CD4-positive, alpha-beta memory T cell (primary cell): ENCODE measurements at places on chromosomes 4 and X. TPM values are rescaled to one million over a fixed set of nuclear protein-coding genes. Genes with fewer than 3 reads are reported as not detected.

The SCARB2 gene
- total RNA-seq = 23.3 TPM

The VMA21 gene
- 29.9 TPM for total RNA-seq

The PPP1R2C gene
- not detected for total RNA-seq

The AMTN gene
- total RNA-seq = not detected

The CXorf49 gene
- total RNA-seq = not detected

The PCYT1B gene
- not detected for total RNA-seq

The GNRHR gene
- not detected for total RNA-seq

The AFF2 gene
- total RNA-seq = 0.90 TPM

The HGFAC gene
- not detected for total RNA-seq

The LNX1 gene
- not detected for total RNA-seq

The CC2D2A gene
- 0.22 TPM for total RNA-seq

The DCAF8L2 gene
- not detected for total RNA-seq

The SLC9B1 gene
- total RNA-seq = 5.2 TPM

DNA sequence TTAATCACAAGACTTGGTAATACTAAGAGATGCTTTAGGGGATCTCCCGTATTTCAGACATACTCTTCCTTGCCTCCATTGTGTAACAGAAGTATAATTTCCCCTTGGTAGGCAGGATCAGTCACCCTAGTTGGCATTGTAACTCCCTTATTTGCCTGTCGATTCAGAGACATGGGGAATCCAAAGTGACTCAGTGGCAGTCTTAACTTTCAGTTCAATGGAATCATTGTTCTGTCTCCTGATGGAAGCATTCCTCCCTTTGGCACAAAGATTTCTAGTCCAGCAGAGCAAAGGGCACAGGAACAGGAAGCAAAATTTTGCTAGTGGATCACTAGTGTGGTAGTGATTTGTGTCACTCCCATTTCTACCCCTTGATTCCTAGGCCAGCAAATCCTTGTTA lies 80.4 kb downstream of the DCUN1D4 start:
- no peak for DNase-seq
- H3K4me1 ChIP-seq = no peaks in the 10 kb centered on the region

- no peak overlapping the region for H3K27ac ChIP-seq
- no peaks in the 10 kb centered on the region for H3K27me3 ChIP-seq
- H3K4me3 ChIP-seq = no peak overlapping the region
- no peaks in the 10 kb centered on the region for H3K4me1 ChIP-seq
- H3K36me3 ChIP-seq = no peaks in the 10 kb centered on the region
These were observed 13.0 kb upstream of the TBC1D9 start for GRCh38 chr4:140769209-140769608.

DNA sequence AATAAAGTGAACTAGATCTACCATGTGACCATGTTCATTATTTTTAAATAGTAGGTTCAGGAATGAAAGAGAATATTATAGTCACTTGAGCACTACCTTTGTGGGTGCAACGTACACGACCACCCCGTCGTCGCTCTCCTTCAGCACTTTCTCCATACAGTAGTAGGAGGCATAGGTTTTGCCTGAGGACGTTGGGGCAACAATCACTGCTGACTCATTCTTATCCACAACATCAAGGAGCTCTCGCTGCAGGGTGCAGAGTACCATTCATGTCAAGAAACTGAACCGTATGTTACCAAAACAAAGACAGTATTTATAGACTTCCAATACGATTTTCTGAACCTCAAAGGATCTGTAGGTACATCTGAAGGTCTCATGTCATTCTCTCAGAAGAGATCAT lies 44.7 kb downstream of the DDX60 start:
- no peaks in the 10 kb centered on the region for H3K27me3 ChIP-seq
- H3K27ac ChIP-seq = no peak overlapping the region
- H3K4me1 ChIP-seq = no peaks in the 10 kb centered on the region

GRCh38 chr4:26839534-26839951 lies 21.1 kb upstream of the STIM2 start:
- no peak for DNase-seq
- H3K27me3 ChIP-seq = no peaks in the 10 kb centered on the region
- H3K4me1 ChIP-seq = peaks cover 7% of the 10 kb centered on the region
- no peak overlapping the region for H3K4me3 ChIP-seq

- DNase-seq = no peak
- H3K36me3 ChIP-seq = no peaks in the 10 kb centered on the region
- H3K4me3 ChIP-seq = no peak overlapping the region
- no peaks in the 10 kb centered on the region for H3K27me3 ChIP-seq
- no peaks in the 10 kb centered on the region for H3K4me1 ChIP-seq
These were observed 76.0 kb downstream of the TEX13C start for GRCh38 chrX:125395626-125396025.

DNA sequence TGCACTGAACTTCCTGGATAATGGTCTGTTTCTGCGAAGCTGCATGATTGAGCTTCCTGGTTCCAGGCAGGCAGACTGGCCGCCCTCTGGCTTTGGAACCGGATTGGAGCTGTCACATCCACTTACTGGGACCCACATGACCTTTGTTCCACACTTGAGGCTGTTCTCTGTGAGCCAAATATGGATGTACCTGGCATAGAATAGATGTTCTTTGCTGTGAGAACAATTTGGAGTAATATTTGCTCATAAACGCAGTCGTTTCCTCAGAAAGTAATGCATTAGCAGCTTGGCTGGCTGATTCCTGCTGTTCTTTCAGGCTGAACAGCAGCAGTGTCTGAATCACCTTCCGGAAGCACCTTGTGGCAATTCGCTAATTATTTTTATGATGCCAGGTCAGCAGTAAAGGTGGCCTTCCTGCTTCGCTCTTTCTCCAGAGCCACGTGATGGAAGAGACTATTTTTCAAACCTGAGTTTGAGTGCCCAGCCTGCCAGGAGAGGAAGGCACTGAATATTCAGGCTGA lies 78.1 kb upstream of the BOD1L1 start:
- no peaks in the 10 kb centered on the region for H3K27me3 ChIP-seq
- no peak overlapping the region for H3K27ac ChIP-seq
- H3K4me1 ChIP-seq = no peaks in the 10 kb centered on the region

DNA sequence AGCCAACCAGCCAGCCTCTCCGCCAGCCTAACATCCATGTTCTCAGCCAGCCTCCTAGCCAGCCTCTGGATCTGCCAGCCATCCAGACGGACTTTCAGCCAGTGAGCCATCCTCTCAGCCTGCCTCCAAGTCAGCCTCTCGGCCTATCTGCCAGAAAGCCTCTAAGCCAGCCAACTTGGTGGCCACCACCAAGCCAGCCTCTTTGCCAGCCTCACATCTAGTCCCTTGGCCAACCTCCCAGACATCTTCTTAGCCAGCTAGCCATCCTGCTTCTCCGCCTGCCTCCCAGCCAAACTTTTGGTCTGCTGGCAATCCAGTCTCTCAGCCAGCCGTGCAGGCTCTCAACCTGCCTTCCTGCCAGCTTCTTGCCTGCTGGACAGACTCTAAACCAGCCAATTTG lies 16.4 kb upstream of the ARAP2 start:
- H3K27me3 ChIP-seq = no peaks in the 10 kb centered on the region
- DNase-seq = no peak
- peaks cover 12% of the 10 kb centered on the region for H3K4me1 ChIP-seq
- H3K36me3 ChIP-seq = no peaks in the 10 kb centered on the region

- H3K36me3 ChIP-seq = no peaks in the 10 kb centered on the region
- H3K4me1 ChIP-seq = peaks cover 72% of the 10 kb centered on the region
- peak; percentile 14 for DNase-seq
- no peak overlapping the region for H3K4me3 ChIP-seq
- H3K27ac ChIP-seq = peak overlapping the region; percentile 15
- no peaks in the 10 kb centered on the region for H3K27me3 ChIP-seq
These were observed 4.1 kb downstream of the AFF1 start for GRCh38 chr4:86938771-86939520.

DNA sequence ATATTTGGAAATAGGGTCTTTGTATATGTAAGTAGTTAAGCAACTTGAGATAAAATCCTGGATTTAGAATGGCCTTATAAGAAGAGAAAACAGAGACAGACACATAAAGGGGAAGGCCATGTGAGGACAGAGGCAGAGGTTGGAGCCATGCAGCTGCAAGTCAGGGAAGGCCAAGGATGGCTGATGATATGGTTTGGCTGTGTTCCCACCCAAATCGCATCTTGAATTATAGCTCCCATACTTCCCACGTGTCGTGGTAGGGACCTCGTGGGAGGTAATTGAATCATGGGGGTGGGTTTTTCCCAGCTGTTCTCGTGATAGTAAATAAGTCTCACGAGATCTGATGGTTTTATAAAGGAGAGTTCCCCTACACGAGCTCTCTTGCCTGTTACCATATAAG lies 76.3 kb downstream of the STK32B start:
- no peaks in the 10 kb centered on the region for H3K4me1 ChIP-seq
- H3K36me3 ChIP-seq = no peaks in the 10 kb centered on the region
- no peak for DNase-seq
- H3K27me3 ChIP-seq = no peaks in the 10 kb centered on the region

DNA sequence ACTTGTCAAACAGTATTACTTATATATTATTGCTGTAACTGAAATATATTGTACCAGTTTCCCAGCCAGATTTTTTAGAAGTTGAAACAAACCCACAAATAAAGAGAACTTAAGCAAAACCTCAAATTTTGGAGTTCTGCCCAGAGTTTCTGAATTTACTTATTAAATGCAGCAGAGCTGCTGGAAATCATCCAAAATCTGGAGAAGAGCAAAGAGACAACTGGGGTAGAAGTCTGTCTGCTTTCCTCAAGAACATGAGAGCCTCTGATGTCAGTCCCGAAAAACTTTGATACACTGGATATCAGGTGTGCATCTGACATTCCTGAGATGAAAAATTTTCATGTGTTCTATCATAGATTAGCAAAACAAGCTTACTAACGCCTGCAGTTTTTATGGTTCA lies 325.9 kb downstream of the NR3C2 start:
- H3K4me3 ChIP-seq = no peak overlapping the region
- DNase-seq = no peak
- H3K4me1 ChIP-seq = no peaks in the 10 kb centered on the region
- no peak overlapping the region for H3K27ac ChIP-seq
- peaks cover 4% of the 10 kb centered on the region for H3K36me3 ChIP-seq

- H3K36me3 ChIP-seq = no peaks in the 10 kb centered on the region
- peak; percentile 81 for DNase-seq
- peaks cover 31% of the 10 kb centered on the region for H3K4me1 ChIP-seq
- peak overlapping the region; percentile 44 for H3K27ac ChIP-seq
- H3K4me3 ChIP-seq = no peak overlapping the region
These were observed 200.4 kb downstream of the PTTG2 start for GRCh38 chr4:38160487-38161207.

GRCh38 chrX:22155126-22155525 lies 117.6 kb upstream of the CBLL2 start:
- DNase-seq = no peak
- no peaks in the 10 kb centered on the region for H3K4me1 ChIP-seq
- H3K36me3 ChIP-seq = no peaks in the 10 kb centered on the region
- H3K4me3 ChIP-seq = no peak overlapping the region
- no peaks in the 10 kb centered on the region for H3K27me3 ChIP-seq

DNA sequence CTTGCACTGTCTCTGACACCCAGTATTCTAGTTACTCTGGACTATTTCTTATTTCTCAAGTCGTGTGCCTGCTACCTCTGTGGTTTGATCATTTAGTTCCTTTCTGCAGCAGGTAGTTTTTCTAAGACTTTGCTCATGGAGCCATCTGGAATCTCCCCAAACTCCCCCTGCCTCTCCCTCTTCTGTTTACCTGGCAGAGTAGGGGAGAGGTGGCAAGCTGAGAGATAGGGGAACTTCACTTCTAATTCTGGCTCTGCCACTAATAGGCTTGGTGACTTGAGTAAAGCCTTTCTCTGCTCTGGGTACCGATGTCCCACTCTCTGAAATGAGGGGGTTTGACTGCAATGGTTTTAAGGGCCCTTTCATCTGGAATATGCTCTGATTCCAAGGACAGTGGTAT lies 141.3 kb downstream of the CPEB2 start:
- DNase-seq = no peak
- no peak overlapping the region for H3K27ac ChIP-seq
- H3K4me3 ChIP-seq = no peak overlapping the region
- H3K27me3 ChIP-seq = no peaks in the 10 kb centered on the region

DNA sequence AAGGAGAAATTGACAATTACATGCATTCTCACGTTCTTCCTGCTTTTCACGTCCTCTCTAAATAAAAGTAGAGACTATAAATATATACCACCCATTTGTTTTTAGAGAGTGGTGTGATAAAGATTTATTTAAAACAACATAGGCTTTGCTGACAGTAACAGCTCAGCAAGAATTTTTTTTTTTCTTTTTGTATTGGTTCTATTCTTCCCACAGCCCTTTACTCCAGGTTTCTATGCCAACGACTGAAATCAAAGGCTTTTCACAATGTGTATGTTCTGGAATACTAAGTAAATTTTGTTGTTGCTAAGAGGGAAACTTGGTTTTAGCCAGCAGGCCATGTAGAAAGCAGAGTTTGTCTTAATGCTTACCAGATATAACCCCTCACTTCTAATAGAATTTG lies 43.4 kb downstream of the MAOA start:
- H3K36me3 ChIP-seq = no peaks in the 10 kb centered on the region
- no peak for DNase-seq
- H3K27me3 ChIP-seq = no peaks in the 10 kb centered on the region
- no peak overlapping the region for H3K27ac ChIP-seq
- H3K4me3 ChIP-seq = no peak overlapping the region
